ENCODE measurements at places on chromosomes 6 and 20. TPM values are rescaled to one million over a fixed set of nuclear protein-coding genes. Genes with fewer than 3 reads are reported as not detected.

TFAP2C gene
- polyA plus RNA-seq, result 0.18 TPM

- H3K27me3 ChIP-seq, result no peaks in the 10 kb centered on the region
- no peaks in the 10 kb centered on the region for H3K36me3 ChIP-seq
- no peak for DNase-seq
- no peaks in the 10 kb centered on the region for H3K4me1 ChIP-seq
Measured at GRCh38 chr6:45704056-45704800, 311.4 kb downstream of the CLIC5 start.

GRCh38 chr20:53899351-53900167 lies 170.8 kb downstream of the BCAS1 start:
- no peaks in the 10 kb centered on the region for H3K36me3 ChIP-seq
- H3K27ac ChIP-seq, result peak overlapping the region; percentile 82
- H3K27me3 ChIP-seq, result no peaks in the 10 kb centered on the region
- H3K4me3 ChIP-seq, result no peak overlapping the region
- H3K4me1 ChIP-seq, result peaks cover 26% of the 10 kb centered on the region

NCOA7 gene
- polyA plus RNA-seq, result 11.3 TPM

HSPA12B gene
- 2.7 TPM for polyA plus RNA-seq

- no peak overlapping the region for H3K27ac ChIP-seq
- no peak overlapping the region for H3K4me3 ChIP-seq
- no peaks in the 10 kb centered on the region for H3K27me3 ChIP-seq
- H3K36me3 ChIP-seq, result no peaks in the 10 kb centered on the region
- H3K4me1 ChIP-seq, result no peaks in the 10 kb centered on the region
Measured at GRCh38 chr6:161189891-161190290, 84.0 kb downstream of the AGPAT4 start.

- H3K27me3 ChIP-seq, result no peaks in the 10 kb centered on the region
- DNase-seq, result no peak
- no peak overlapping the region for H3K27ac ChIP-seq
- no peaks in the 10 kb centered on the region for H3K4me1 ChIP-seq
- H3K4me3 ChIP-seq, result no peak overlapping the region
Measured at GRCh38 chr20:25408890-25409289, 1.4 kb downstream of the GINS1 start.

DNA sequence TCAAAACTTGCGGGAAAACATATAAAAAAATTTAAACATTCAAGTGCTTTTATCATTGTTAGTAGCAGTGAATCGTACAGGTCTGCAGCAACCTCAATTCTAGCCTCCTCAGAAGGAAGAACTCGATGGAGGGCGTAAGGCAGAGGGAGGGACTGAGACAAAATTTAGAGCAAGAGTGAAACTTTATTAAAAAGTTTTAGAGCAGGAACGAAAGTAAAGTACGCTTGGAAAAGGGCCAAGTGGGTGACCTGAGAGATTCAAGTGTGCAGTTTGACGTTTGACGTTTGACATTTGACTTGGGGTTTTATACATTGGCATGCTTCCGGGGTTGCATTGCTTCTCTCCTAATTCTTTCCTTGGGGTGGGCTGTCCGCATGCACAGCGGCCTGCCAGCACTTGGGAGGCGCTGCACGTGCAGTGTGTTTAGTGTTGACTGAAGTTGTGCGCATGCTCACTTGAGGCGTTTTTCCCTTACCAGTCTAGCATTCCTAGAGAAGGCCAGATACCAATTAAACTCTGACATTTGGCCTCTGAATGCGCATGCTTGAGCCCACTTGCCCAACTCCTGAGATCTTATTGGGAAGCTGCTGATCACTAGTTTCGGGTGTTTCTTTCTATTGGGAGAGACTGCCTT lies 82.6 kb downstream of the TBX18 start:
- H3K4me3 ChIP-seq, result no peak overlapping the region
- no peaks in the 10 kb centered on the region for H3K27me3 ChIP-seq
- DNase-seq, result no peak
- H3K36me3 ChIP-seq, result no peaks in the 10 kb centered on the region

GRCh38 chr6:113854531-113855499 lies 2.3 kb upstream of the MARCKS start:
- DNase-seq, result peak; percentile 74
- peak overlapping the region; percentile 71 for H3K27ac ChIP-seq
- H3K4me1 ChIP-seq, result no peaks in the 10 kb centered on the region
- H3K27me3 ChIP-seq, result no peaks in the 10 kb centered on the region

SCGN gene
- 19.4 TPM for polyA plus RNA-seq

GRCh38 chr6:74248966-74249365 lies 553.0 kb downstream of the CD109 start:
- H3K27me3 ChIP-seq, result no peaks in the 10 kb centered on the region
- no peaks in the 10 kb centered on the region for H3K36me3 ChIP-seq
- H3K4me1 ChIP-seq, result no peaks in the 10 kb centered on the region
- DNase-seq, result no peak
- no peak overlapping the region for H3K27ac ChIP-seq
- no peak overlapping the region for H3K4me3 ChIP-seq

DNA sequence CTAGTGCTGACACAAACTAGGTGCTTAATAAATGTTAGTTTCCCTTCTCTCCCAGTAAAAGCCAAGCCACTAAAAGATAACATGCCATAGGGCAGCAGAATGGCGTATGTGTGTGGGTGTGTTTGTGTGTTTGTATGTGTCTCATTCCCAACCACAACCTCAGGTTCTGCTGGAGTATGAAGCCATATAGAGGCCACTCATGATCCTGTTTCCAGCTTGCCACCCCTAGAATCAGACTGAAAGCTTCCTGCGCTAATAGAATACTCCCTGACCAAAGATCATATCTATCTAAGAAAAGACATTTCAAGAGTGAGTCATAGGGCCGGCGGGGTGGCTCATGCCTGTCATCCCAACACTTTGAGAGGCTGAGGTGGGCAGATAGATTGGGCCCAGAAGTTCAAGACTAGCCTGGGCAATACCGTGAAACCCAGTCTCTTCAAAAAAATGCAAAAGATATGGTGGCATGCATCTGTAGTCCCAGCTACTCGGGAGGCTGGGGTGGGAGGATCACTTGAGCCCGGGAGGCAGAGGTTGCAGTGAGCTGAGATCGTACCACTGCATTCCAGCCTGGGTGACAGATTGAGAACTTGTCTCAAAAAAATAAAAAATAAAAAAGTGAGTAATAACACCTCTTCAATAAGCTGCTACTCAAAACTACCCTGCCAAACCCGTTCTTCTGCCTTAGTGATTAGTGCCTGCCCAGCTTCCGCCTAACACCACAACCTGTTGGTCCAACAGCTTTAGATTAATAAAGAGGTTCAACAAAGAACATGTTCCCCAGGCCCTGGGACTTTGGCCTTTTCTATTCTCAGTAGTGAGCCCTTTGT lies 11.8 kb upstream of the SNRPC start:
- no peaks in the 10 kb centered on the region for H3K27me3 ChIP-seq
- no peaks in the 10 kb centered on the region for H3K4me1 ChIP-seq
- H3K36me3 ChIP-seq, result no peaks in the 10 kb centered on the region
- DNase-seq, result peak; percentile 96

DNA sequence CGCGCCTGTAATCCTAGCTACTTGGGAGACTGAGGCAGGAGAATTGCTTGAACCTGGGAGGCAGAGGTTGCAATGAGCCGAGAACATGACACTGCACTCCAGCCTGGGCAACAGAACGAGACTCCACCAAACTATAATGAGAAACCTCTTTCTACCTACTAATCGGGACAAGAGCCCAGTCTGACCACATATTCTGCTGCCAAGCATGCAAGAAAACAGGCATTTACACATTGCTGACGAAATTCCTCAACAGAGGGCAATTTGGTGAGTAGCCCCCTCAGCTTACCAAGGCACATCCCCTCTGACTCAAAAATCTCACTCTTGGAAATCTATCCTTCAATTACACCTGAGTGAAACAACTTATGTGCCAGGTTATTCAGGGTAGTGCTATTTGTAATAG lies 81.2 kb downstream of the SLC23A2 start:
- H3K27me3 ChIP-seq, result no peaks in the 10 kb centered on the region
- H3K27ac ChIP-seq, result no peak overlapping the region
- DNase-seq, result no peak
- H3K4me1 ChIP-seq, result no peaks in the 10 kb centered on the region
- H3K4me3 ChIP-seq, result no peak overlapping the region
- H3K36me3 ChIP-seq, result peaks cover 4% of the 10 kb centered on the region

- no peak overlapping the region for H3K4me3 ChIP-seq
- H3K27me3 ChIP-seq, result peaks cover 2% of the 10 kb centered on the region
Measured at GRCh38 chr20:48574383-48574782, 253.4 kb downstream of the PREX1 start.

WFDC12 gene
- 0.09 TPM for polyA plus RNA-seq

DNA sequence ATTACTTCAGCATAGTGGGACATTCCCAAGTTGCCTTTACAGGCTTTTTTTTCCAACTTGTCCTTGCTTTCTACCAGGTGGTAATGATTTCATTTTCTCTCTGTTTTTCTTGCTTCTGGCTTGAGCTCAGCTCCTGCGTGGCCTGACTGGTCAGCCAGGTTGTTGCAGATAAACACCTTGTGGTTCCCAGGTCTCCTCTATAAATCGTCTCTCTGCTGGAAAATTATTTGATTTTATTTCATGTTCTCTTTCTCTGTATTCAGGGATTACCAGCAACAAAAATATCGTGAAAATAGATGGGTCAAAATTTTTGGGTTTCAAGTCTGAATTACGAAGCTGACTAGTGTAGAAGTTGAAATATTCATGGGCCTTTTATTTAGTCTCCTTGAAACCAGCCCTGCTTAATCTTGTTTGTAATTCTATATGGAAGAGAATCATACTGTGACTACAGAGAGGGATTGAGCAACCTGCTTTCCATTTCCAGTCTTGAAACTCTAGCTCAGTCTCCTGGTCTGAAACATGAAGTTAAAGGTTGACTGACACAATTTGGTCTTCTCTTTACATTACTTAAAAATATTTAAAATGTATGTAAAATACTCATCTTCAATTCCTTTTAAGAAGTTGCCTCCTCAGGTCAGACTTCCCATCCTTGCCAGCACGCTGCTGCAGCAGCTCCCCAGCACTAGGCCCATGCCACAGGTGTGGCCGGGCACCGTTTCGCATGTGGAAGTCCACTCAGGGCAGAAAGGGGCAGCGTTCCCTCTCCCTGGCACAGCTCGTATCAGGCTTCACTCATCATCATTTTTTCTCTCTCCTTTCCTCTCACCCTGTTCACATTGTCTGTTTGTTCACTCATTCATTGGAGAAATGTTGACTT lies 7.1 kb downstream of the DUSP22 start:
- H3K4me3 ChIP-seq, result no peak overlapping the region
- DNase-seq, result no peak
- no peaks in the 10 kb centered on the region for H3K27me3 ChIP-seq
- no peaks in the 10 kb centered on the region for H3K4me1 ChIP-seq
- H3K36me3 ChIP-seq, result no peaks in the 10 kb centered on the region

- no peak overlapping the region for H3K27ac ChIP-seq
- no peak overlapping the region for H3K4me3 ChIP-seq
- H3K27me3 ChIP-seq, result no peaks in the 10 kb centered on the region
- no peaks in the 10 kb centered on the region for H3K36me3 ChIP-seq
- H3K4me1 ChIP-seq, result no peaks in the 10 kb centered on the region
Measured at GRCh38 chr6:34570066-34570833, 14.1 kb upstream of the SPDEF start.

DNA sequence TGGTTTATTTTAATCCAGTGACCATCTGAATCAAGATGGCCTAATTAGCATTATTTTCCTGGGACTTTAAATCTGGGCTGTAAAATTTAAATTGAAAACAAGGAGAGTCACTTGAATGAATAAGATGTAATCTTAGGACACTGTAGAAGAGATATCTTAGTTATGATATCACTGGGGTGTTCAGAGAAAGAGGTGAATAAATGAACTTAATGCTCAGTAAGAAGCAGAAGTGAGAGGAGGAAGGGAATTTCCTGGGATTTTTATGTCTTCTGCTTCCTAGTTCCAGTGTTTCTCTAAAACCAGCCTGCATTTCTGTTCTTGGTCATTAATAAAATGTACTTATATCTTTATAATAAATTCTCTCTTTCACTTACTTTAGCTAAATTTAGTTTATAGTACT lies 136.8 kb upstream of the PTPRK start:
- no peak overlapping the region for H3K4me3 ChIP-seq
- no peaks in the 10 kb centered on the region for H3K27me3 ChIP-seq
- no peaks in the 10 kb centered on the region for H3K36me3 ChIP-seq
- H3K4me1 ChIP-seq, result no peaks in the 10 kb centered on the region
